ENCODE measurements at places on chromosomes 7 and 10.

DNA sequence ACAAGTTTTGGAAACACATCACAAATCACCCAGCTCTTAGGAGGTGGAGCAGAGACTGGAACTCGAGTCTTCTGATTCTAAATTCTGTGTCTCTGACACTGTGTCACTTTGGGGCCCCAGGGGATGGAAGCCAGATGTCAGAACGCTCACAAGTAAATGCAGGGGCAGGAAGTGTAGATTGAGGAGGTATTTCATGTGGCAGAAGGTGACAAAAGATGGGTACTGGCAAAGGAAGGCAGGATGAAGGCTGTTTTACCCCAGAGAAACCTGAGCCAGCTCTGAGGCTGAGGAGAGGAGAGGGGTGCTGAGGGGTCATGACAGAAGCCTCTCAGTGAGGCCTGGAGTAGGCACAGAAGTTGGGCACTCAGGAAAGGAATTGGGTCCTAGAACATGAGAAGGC lies 6.0 kb upstream of the PURB start:
- DNase-seq = no peak

- DNase-seq = peak; percentile 55
Observed at GRCh38 chr7:102286237-102287110, at the start of gene SH2B2. Gene SH2B2 (plus strand): TSS chr7:102286868. CDS start chr7:102300551, 13,683 bp downstream.

- DNase-seq = no peak
Observed at GRCh38 chr7:120814253-120814939, 43.5 kb downstream of the TSPAN12 start.

- no peak for DNase-seq
Observed at GRCh38 chr10:29879862-29880261, 179.5 kb downstream of the JCAD start.

- peak; percentile 44 for DNase-seq
Observed at GRCh38 chr7:107201795-107202450, 33.1 kb downstream of the HBP1 start.

Data from NCI-H1092 (cell line).